Stimulated activated naive CD4-positive, alpha-beta T cell (primary cell): ENCODE measurements at places on chromosomes 16 and 17.

DNA sequence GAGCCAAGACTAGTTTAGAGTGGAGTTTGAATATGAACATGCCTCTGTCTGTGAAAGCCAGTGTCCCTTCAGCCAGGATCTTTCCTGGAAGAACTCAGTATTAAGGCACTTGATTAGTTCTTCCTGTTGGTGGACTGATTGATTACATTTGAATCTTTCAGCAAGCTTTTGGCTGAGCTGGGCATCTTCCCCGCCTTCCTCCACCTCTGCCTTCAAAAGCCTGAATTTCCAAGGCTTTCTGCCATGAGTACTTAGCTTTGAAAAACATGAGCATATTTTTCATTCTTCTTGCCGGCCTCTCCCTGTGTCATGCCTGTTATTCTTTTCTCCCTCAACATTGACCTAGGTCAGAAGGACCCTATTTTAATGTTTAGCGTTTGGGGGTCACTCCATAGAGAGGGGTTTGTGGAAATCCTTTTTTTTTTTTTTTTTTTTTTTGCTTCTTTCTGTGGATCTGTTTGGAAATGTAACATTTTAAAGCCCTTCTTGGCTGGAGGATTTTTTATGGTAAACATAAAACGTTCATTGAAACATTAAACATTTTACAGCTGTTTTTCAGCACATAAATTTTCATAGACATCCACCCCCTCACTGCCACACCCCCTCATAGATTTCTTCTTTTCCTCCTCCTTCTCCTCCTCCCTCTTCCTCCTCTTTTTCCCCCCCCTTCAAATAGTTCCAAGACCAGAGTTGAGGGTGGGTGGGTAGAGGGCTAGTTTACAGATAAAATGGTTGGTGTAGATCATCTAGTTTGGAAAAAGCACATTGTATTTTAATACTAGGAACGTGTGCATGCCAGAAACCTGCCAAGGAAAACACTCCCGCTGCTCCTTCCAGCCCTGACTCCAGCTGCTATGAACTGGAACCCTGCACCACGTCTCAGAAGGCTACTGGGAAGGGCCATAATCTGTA, 645.9 kb downstream of the WWOX start:
- DNase-seq, result no peak

- no peak for DNase-seq
Observed at GRCh38 chr17:55842405-55843158, 91.7 kb downstream of the PCTP start.

DNA sequence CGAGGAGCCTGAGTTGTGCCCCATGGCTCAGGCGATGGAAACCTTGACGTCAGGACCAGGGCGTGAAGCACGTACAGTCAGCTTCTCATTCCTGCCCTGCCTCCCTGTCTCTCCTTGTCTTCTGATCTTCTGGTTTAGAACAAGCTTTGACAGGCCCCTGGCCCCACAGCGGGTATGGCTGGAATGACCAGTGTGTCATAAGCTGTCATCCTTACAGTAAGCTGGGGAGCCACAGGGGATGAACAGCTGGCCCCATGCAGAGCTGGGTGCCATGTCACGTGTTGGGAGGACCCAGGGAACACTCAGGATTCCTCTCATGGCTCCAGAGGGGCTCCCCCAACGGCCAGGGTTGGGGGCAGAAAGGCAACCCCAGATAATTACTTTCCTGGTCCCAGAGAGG, 157.6 kb upstream of the PLCG2 start:
- no peak for DNase-seq

- DNase-seq, result no peak
Observed at GRCh38 chr16:56145369-56145768, 45.9 kb upstream of the GNAO1 start.

- DNase-seq, result peak; percentile 13
Observed at GRCh38 chr17:32111141-32111771, 31.0 kb upstream of the RHOT1 start.

GRCh38 chr16:83926726-83927397, 26.2 kb upstream of the OSGIN1 start:
- peak; percentile 5 for DNase-seq
